HFFc6 (cell line): ENCODE measurements at places on chromosomes 2 and 18. TPM values are rescaled to one million over a fixed set of nuclear protein-coding genes. Genes with fewer than 3 reads are reported as not detected.

DNA sequence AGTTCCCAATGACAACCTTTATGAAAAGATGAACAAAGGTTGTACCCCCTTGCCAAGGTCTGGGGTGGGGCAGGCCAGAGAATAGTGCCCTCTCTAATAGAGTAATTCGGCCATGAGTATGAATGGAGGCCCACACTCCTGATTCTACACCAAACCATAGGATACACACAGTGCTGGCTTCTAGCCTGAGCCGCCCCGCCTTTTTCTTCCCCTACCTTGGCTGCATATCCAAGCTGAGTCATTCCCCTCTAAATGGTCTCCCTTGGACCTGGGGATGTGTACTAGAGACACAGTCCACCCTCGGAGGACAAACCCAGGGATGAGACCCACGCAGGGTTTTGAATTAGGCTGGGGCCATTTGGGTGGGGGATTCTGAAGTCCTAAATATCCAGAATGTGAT is 107.2 kb upstream of the CAPN13 start:
- no peak overlapping the region for H3K27ac ChIP-seq
- no peaks in the 10 kb centered on the region for H3K4me1 ChIP-seq
- no peak for DNase-seq
- peaks cover 2% of the 10 kb centered on the region for H3K27me3 ChIP-seq
- H3K4me3 ChIP-seq = no peak overlapping the region

- peaks cover 8% of the 10 kb centered on the region for H3K27me3 ChIP-seq
- H3K4me3 ChIP-seq = no peak within 1 kb of the TSS
- DNase-seq = no peak
These were observed at the start of gene PCARE for GRCh38 chr2:29074411-29074810. TSS of gene PCARE (minus strand) at chr2:29074523. CDS start at chr2:29074261, 262 bp downstream.

DNA sequence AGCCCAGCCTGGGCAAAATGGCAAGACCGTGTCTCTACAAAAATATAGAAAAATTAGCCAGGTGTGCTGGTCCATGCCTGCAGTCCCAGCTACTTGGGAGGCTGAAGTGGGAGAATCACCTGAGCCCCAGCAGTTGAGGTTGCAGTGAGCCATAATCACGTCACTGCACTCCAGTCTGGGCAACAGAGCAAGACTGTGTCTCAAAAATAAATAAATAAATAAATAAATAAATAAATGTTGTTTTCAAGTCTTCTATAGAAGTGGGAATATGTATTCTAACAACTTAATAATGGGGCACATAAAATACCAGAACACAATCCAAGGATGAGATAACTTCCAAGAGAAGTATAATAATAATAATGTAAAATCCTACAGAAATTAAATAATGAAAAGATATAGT is 23.9 kb downstream of the ATAD2B start:
- peak overlapping the region; percentile 67; the same call in 1 of the 2 replicates for H3K27ac ChIP-seq
- DNase-seq = no peak
- no peaks in the 10 kb centered on the region for H3K36me3 ChIP-seq
- peaks cover 48% of the 10 kb centered on the region for H3K4me1 ChIP-seq

DNA sequence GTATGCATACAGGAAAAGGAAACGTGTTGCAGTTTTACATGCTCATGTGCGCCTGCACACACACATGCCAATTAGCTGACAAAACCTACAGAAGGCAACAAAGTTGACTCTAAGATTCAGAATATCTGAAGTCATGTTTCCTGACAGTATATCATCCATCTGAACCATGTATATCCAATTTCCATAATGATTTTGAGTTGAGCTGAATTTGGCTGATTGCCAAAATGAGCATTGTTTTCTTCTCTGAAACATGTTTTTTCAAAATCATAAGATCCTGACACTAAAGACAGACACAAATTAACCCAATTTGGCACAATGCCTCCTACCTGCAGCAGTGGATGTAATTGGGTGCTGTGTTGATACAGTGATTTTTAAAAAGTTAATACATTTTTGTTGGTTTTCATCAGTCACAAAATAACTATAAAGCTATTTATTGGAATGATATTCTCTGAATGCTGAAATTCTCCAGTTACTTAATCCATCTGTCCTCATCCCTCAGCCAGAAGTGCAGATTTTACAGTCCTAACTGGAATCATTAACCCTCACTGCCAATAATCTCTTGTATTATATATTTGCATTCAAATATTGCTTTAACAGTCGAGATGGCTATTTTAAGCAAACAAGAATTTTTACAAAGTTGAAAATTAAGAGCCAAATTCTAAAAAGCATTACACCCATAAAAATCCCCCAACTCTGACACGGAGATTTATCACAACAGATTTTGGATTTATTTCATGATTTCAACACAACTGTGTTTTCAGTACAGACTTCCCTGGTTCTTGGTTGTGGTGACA is 161.7 kb upstream of the LMAN1 start:
- no peak overlapping the region for H3K27ac ChIP-seq
- H3K36me3 ChIP-seq = peaks cover 14% of the 10 kb centered on the region; the same call in 1 of the 2 replicates
- no peak for DNase-seq

DNA sequence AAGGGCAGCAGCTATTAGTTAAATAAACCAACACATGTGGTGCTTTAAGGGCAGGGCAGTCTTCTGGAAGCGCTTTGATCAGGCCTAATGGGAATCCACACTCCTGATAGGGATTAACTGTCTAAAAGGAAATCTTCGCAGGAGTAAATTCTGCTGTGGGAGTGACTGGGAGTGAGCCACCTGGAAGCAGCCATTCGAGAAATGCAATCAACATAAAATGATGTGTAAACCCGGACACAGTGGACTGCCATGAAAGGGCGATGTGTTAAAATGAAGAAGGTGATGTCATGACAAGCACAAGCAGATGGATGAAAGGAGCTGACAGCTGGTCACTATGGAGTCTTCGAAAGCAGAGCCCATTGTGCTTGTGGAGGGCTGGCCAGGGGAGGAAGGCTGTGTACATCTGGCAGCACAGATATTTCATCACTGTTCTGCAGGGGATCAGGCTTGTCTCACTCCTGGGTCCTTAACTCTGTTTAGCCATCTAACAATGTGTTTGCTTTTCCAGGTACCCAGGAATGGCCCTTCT is 24.8 kb upstream of the GALNT14 start:
- H3K36me3 ChIP-seq = no peaks in the 10 kb centered on the region
- H3K4me3 ChIP-seq = no peak overlapping the region
- no peaks in the 10 kb centered on the region for H3K4me1 ChIP-seq
- no peak overlapping the region for H3K27ac ChIP-seq
- no peak for DNase-seq
- H3K27me3 ChIP-seq = peaks cover 5% of the 10 kb centered on the region

DNA sequence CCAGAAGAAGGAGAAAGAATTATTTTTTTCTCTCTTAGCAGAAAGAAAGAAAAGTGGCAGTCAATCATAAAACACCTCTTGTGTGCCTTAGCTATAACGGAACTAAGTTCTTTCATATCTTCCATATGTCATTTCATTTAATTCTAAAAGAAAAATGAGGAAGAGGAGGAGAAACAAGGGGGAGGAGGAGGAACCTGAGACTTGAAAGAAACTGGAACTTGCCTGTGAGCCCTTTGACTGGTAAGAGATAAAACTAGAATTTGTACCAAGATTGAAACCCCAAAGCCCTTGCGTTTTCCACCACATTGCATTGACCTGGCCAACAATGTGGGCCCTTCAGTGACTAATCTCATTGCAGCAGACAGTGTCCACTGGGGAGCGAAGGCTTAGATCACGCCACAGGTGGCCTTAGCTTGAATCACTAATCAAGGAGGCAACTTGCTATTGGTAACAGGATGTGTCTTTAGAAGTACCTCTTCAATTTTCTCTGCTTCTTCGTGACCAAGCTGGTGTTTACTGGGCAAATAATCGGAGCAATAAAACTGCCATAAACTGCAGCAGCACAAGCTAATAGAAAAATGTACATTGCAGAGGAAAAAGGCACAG is 307.9 kb downstream of the CLIP4 start:
- H3K4me1 ChIP-seq = peaks cover 6% of the 10 kb centered on the region
- H3K36me3 ChIP-seq = no peaks in the 10 kb centered on the region
- no peak overlapping the region for H3K4me3 ChIP-seq
- no peak overlapping the region for H3K27ac ChIP-seq

DNA sequence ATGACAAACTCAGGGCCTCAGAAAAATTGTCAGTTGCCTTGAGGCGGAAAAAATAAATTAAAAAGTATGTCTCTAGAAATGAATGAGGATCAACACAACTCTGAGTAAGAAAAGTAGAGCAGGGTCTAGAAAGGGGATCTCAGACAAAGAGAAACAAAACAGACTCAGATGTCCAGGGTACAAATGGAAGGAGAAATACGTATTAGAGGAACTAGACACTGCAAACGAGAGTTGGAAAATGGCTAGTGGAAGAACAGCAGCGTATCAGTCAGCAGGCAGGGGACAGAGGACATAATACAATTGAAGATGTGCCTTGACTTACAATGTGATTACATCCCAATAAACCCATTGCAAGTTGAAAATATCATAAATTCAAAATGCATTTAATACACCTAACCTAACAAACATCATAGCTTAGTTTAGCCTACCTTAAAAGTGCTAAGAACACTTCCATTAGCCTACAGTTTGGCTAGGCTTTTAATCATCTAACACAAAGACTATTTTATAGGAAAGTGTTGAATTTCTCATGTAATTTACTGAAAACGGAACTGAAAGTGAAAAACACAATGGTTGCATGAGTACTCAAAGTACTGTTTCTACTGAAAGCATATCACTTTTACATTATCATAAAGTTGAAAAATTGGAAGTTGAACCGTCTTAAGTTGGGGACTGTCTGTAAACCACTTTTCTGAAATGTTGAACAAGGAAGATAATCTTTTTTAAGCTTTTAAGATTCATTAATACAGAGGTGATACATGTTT is 182.8 kb downstream of the NBAS start:
- H3K4me1 ChIP-seq = no peaks in the 10 kb centered on the region
- no peak overlapping the region for H3K27ac ChIP-seq
- no peak overlapping the region for H3K4me3 ChIP-seq
- DNase-seq = no peak

The BBS5 gene
- total RNA-seq = 4.9 to 7.2 TPM (median 5.7 TPM) in 3 replicates

The KCNG3 gene
- total RNA-seq = not detected in 3 replicates

- H3K36me3 ChIP-seq = no peaks in the 10 kb centered on the region
- no peak overlapping the region for H3K4me3 ChIP-seq
- H3K27ac ChIP-seq = no peak overlapping the region
These were observed 13.0 kb downstream of the EN1 start for GRCh38 chr2:118834440-118834810.

The FAM110C gene
- not detected in 3 replicates for total RNA-seq
